Foreskin melanocyte (primary cell): ENCODE measurements at places on chromosomes 6 and 20.
A peak's percentile ranks its signal among the peaks of the same experiment; 100 is the strongest.

- no peak for DNase-seq
These were observed 4.0 kb upstream of the DSN1 start for GRCh38 chr20:36777576-36777975.

GRCh38 chr6:115067690-115068447, 725.0 kb upstream of the HS3ST5 start:
- no peak for DNase-seq

- peak; percentile 49 for DNase-seq
These were observed 73.9 kb downstream of the AHI1 start for GRCh38 chr6:135423649-135424128.

DNA sequence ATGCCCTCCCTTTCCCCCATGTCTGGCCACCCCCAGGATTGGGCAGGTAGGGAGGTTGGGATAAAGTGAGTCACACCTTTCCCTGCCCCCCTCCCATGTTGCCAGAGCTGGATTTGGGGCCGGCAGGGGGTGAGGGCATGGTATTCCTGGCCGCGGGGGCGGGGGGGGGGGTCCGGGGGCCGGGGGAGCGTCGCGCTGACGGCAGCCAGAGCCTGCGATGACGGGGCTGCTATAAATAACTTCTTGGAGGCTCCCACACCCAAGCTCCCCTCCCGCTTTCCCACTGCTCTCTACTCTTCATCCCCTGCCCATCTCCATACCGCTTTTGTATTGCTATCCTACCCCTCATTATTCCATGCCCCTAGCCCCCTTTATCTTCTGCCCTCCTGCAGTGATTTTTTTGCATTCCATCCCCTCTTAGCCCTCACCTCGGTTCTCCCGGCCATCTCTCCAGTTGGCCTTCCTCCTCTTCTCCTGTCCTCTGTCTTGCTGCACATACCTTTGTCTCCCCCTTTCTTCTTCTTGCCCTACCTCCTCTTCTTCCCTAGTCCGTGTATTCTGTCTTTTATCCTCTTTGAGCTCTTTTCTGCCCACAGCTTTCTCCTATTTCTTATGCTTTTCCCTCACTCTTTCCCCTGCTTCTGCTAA, 13.8 kb downstream of the SYNGAP1 start:
- DNase-seq = no peak

GRCh38 chr6:47438481-47439347, 38.9 kb upstream of the CD2AP start:
- no peak for DNase-seq

- no peak for DNase-seq
These were observed 102.3 kb downstream of the RPP40 start for GRCh38 chr6:4901386-4902061.

DNA sequence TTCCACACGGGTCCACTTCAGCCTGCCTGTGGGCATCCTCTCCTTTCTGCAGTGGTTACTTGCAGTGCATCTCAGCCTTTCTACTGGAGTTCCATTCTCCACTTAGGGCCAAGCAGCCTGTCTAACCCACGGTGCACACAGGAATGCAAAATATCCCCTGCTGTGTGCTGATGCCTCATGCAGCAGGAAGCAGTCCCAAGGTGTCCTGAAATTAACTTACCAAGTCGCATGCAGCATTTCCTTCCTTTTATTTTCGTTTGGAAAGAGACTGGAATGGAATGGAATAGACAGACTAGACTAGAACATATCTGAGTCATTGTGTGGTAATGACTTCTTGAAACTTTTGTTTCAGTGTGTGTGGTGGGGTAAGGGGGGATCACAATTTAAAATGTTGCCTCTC, 25.9 kb upstream of the FOXQ1 start:
- no peak for DNase-seq

GRCh38 chr6:23282252-23283021, 713.1 kb downstream of the HDGFL1 start:
- no peak for DNase-seq

DNA sequence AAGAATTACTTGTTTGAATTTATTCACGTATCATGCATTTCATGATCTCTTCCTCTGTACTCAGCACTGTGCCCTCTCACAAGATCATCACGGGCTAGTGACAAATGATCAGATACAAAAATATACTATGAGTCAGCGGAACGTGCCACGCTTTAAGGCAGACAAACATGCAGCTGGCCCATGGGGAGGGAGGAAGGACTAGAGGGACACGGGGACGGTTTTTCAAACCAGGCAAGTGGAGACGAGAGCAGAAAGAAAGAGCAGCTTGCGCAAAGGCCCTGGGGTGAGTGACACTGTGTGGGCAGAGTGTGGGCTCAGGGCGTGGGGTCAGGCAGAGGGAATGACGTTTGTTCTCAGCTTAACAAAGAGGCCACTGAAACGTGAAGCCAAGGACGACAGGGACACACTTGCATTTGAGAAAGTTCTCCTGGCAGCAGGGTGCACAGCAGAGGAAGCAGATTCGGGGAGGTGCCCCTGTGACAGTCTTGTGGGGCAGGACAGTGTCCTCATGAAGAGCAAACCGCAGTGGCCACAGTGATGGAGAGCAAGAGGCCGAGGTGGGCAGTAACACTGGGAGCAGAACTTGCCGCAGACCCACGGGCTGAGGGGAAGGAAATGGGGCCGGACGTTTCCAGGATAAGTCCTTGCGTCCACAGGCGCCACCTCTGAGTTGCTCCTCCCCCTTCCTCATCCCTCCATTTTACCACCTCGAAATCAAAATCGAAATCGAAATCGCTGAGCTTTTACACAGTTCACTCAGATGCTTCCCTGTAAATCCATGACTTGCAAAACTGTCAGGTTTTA, 6.9 kb upstream of the RPS6KA2 start:
- peak; percentile 90 for DNase-seq

DNA sequence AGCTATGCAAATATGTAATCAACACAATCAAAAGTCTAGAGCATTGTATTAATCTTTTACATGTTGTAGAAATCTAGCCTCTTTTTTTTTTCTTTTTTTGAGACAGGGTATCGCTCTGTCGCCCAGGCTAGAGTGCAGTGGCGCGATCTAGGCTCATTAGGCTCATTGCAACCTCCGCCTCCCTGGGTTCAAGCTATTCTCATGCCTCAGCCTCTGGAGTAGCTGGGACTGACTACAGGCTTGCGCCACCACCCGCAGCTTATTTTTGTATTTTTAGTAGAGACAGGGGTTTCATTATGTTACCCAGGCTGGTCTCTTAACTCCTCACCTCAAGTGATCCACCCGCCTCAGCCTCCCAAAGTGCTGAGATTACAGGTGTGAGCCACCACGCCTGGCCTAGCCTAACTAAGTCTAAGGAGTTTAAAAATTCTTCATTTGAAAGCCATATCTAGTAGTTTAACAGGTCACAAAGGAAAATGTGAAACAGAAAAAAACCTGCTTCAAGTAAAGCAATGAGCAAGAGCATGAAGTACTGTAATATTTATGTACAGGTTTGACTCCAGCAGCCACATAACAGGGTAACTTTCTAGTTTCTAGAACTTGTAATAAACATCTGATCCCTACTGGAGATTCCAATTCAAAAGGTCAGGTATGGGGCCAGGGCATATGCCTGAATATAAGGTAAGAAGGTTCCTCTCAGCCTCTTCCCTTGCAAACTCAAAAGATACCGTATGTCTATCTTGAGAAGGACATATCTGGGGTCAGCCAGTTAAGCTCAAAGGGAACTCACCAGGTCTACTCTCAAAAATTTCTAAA, 4.4 kb downstream of the CPNE1 start:
- DNase-seq = no peak

GRCh38 chr6:100493206-100493888, 28.6 kb upstream of the SIM1 start:
- DNase-seq = no peak

DNA sequence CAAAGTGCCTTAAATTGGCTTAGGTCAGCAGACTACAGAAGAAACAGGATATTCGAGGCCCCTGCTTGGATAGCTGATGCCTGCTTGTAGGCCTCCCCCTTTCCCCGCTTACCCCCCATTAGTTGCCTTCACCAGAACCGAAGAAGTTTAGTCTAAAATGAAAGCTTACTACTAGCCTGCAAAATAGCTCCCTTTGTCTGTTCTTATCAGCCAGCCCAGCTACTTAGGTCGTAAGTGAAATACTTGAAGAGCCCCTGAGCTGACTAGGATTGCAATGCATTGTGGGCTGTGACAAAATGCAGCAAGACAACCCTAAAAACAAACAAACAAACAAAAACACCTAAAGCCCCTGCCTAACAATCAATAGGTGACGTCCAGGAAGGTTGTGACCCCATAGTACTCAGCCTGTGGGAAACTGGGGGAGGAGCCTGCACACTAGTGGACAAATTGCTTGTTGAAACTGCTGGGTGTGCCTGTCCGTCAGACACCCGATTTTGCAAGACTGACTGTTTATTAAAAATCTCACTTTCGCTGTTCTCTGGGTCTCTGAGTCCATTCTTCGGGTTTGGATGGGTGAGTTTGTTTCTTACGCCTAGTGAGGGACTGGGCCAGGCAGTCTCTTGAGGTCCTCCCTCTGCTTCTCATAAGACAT, 105.0 kb upstream of the DUSP22 start:
- no peak for DNase-seq

- DNase-seq = peak; percentile 24
These were observed 113.7 kb upstream of the BCLAF1 start for GRCh38 chr6:136403110-136403980.

DNA sequence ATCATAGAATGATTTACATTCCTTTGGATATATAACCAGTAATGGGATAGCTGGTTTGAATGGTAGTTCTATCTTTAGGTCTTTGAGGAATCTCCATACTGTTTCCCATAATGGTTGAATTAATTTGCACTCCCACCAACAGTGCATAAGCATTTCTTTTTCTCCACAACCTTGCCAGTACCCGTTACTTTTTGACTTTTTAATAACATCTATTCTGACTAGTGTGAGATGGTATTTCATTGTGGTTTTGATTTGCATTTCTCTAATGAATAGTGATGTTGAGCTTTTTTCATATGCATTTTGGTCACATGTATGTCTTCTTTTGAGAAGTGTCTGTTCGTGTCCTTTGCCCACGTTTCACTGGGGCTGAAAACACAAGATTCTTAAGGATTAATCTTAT, 107.3 kb downstream of the TINAG start:
- DNase-seq = no peak

DNA sequence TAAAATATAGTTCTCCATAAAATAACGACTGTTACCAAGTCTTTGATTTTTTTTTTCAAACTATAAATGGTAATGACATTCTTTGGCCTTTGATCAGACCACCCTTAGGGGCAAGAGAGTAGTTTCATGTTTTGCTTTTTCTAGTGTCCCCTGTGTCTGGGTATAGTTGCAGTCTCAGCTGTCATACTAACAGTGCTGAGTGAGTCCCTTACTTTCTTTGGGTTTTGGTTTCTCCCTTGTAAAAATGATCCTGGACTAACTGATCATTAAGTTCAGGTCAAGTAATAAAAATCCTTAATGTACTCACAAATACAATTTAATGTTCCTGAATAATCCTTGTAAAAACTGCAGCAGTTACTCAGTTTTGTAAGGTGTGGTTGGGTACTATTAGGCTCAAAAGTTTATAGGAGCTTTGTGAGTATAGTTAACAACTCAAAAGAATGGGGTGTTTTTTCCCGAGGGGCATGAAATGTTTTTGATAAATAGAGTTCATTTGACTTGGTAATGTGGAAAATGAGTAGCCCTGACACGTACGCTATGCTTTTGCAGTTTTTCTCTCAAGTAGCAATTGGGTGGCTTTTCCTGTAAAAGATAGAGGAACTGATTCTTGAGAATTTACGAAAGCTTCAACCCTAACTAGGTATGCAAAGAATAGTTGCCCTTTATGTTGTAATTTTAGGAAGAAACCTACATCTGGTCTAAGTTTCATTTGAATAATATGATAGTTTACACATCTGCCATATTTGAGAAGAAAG, 6.2 kb downstream of the PTPN1 start:
- no peak for DNase-seq
